Hematopoietic multipotent progenitor cell (in vitro differentiated cells): ENCODE measurements at places on chromosomes 6 and 20. TPM values are rescaled to one million over a fixed set of nuclear protein-coding genes. Genes with fewer than 3 reads are reported as not detected.

The HUS1B gene
- total RNA-seq = 2.2 TPM

The SAPCD1 gene
- total RNA-seq = 0.27 TPM

The BPI gene
- 0.27 TPM for total RNA-seq

The C20orf204 gene
- 3.0 TPM for total RNA-seq

- no peak for DNase-seq
Observed at GRCh38 chr6:122740936-122741335, 38.6 kb upstream of the FABP7 start.

GRCh38 chr6:392441-393390 lies 1.2 kb downstream of the IRF4 start:
- peak; percentile 24 for DNase-seq

GRCh38 chr6:136763716-136764516 lies 28.4 kb downstream of the MAP3K5 start:
- DNase-seq = no peak

- DNase-seq = no peak
Observed at GRCh38 chr6:4612636-4613171, 163.5 kb upstream of the CDYL start.

DNA sequence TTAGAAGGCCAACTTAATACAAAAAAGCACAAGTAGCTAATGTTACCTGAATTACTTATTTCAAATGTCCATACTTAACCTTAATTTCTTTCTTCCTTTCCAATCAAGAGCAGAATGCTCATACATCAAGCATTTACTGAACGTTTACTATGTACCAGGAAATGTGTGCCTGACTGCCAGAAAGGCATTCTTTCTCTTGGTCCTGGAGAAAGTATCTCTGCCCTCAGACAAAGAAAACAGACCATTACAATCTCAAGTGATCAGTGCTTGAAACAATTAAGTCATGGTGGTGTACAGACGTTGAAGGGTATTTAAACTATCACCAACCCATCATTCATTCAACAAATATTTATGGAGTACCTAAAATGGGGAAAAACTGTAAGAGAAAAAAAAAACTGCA lies 26.4 kb downstream of the CSNK2A1 start:
- DNase-seq = no peak

GRCh38 chr6:74447013-74447412 lies 751.0 kb downstream of the CD109 start:
- DNase-seq = no peak

GRCh38 chr6:32415521-32416019 lies 8.6 kb upstream of the BTNL2 start:
- peak; percentile 64 for DNase-seq

GRCh38 chr6:90079560-90080490 lies 185.6 kb downstream of the GJA10 start:
- DNase-seq = no peak

GRCh38 chr6:153084393-153084792 lies 46.7 kb downstream of the RGS17 start:
- no peak for DNase-seq

DNA sequence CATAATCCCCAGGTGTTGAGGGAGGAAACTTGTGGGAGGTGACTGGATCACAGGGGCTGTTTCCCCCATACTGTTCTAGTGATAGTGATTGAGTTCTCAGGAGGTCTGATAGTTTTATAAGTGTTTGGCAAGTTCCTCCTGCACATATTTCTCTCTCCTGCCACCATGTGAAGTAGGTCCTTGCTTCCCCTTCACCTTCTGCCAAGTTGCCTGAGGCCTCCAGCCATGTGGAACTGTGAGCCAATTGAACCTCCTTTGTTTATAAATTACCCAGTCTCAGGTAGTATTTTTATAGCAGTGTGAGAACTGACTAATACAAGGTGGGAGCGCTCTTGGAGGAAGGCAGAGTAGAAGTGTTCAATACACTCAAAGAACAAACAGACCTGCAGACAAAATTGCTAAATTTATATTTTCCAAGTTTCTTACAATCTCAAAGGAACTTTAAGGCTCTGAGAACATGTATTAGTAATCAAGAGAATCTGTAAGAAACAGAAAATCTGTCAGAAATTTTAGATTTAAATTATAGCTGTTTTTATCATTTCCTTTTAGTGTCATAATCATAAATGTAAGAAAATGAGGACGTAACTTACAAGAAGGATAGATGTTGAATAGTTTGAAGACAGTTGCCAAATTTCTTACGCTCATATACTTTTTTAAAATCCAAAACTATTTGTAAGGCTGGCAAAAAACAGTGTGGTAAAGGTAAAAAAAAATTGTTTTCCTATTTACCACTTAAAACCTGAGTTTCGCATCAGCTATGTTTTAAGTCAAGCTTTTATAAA lies 77.7 kb downstream of the ASCC3 start:
- DNase-seq = peak; percentile 43

GRCh38 chr6:2165286-2165685 lies 80.1 kb downstream of the GMDS start:
- DNase-seq = no peak

GRCh38 chr6:2663123-2663522 lies 87.6 kb downstream of the MYLK4 start:
- no peak for DNase-seq

- DNase-seq = no peak
Observed at GRCh38 chr6:155801046-155801445, 345.4 kb upstream of the NOX3 start.

GRCh38 chr6:17012421-17013225 lies 89.2 kb upstream of the STMND1 start:
- no peak for DNase-seq

DNA sequence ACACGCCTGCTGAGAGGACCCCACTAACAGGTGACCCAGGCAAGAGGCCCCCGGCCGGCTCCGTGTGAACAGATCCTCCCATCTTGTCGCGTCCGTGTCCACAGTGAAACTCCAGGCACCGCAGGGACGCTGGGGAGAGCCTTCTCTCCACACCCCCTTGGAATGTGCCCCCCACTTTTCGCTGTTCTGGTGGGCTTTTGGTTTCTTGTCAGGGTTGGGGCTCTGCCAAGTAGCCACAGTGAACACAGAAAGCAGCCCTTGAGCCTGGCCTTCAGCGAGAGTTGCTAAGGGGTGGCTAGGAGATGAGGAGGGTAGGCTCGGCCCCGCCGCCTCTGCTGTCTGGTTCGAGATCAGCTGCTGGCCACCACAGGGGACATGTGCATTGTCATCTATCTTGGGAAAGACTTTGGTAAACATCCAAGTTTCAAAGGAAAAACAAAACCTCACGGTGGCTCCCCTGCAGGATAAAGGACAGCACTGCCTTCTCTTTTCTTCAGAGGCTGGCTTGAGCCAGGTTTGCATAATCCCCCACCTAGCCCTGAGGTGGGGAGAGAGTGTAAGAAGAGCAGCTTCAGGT lies 22.7 kb downstream of the SYNDIG1 start:
- DNase-seq = no peak

- DNase-seq = no peak
Observed at GRCh38 chr6:134515986-134516385, 198.1 kb upstream of the SGK1 start.

- no peak for DNase-seq
Observed at GRCh38 chr6:160279850-160280249, 21.2 kb upstream of the SLC22A2 start.
